Foreskin fibroblast (primary cell): ENCODE measurements at places on chromosomes 3 and 15.

DNA sequence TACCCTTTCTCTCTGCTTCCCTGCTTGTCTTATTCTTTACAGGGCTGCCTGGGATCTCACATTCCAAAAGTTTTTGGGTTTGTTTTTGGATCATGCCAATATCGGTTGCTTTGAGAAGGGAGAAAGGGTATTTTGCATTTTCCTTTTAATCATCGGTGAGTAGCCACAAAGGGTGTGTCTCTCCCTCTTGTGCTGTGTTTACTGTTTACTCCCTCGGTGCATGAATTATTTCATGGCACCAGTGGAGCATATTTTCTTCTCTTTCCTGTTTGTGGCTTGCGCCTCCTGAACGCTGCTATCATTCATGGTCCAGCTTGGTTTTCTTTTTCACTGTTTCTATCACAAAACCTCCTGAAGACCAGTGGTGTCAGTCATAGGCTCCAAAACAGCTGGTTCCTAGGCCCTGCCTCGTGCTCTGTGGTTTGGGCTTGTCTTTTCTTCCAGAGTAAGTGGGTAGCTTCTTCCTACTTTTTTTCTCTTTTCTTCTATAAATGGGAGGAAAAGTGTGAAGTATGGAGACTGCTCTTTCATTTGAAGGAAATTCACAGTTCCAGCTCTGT lies 54.9 kb downstream of the IGF1R start:
- DNase-seq = no peak

- peak; percentile 21 for DNase-seq
These were observed 1035.9 kb downstream of the PLOD2 start for GRCh38 chr3:145124900-145125678.

- no peak for DNase-seq
These were observed 630.3 kb downstream of the NAALADL2 start for GRCh38 chr3:175489406-175489805.

DNA sequence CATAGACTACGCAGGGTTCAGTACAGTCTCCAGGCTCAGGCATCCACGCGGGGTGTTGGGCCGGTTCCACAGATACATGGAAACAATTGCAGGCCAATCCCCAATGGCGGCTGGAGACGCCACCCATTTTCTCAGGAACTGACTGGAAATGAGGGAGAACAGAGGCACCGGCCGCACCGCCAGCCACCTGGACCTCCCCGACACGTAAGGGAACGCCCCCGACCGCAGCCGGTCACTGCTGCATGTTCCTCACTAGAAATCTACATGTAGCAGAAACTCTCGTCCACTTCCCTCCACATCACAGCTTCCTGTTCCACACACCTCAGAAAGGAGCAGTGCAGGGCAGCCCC lies 29.2 kb downstream of the CYFIP1 start:
- DNase-seq = no peak

GRCh38 chr3:57120040-57120439 lies 45.1 kb downstream of the IL17RD start:
- peak; percentile 21 for DNase-seq

- DNase-seq = no peak
These were observed 26.6 kb downstream of the IGF2BP2 start for GRCh38 chr3:185797993-185798830.

- DNase-seq = no peak
These were observed 4.8 kb upstream of the ARPIN start for GRCh38 chr15:89917442-89918101.

DNA sequence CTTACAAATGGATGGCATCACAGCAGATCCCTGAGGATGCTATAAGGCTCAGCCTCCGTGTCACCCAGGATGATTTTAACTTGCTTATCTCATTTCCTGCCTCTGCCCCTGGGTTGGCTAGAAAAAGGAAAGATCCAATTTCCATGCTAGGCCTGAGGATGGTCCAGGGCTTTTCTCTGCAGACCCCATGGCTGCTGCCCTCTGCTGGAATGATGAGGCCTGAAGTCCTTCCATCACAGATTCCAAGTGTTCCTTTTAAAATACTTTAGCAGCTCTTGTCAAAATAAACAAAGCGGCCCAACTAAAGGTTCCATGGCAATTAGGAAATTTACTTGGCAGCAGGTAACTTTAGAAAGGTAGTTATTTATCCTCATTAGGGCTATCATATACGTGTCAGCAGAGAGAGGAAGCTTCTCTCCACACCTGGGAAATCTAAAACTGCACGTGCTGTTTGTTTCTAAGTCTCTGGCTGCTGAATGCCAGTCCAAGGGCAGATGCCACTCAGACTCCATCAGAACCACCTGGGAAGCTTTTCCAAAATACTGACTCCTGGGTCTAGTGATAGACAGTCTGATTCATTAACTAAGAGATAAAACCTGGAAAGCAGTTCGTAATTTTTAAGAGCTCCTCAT lies 401.9 kb upstream of the IL12A start:
- DNase-seq = peak; percentile 65

DNA sequence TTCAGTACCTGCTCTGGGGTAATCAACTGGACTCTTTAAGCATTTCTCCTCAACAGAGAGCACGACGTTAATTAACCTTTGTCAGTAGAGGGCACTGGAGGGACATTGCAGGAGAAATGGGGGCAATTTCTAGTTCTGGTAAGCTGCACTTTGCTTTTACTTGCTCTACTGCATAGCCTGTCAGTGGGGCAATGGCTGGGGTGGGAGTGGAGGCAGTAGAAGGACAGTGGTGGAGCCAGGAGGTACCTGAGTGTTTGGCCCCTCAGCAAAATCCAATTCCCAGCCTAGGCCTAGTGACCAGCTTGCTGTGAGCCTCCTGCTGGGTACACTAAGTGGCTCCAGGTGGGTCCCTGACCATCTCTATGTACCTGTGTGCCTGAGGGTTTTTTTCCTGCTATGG lies 18.3 kb upstream of the MED12L start:
- no peak for DNase-seq

- DNase-seq = no peak
These were observed 471.7 kb upstream of the MCTP2 start for GRCh38 chr15:93759629-93760028.

DNA sequence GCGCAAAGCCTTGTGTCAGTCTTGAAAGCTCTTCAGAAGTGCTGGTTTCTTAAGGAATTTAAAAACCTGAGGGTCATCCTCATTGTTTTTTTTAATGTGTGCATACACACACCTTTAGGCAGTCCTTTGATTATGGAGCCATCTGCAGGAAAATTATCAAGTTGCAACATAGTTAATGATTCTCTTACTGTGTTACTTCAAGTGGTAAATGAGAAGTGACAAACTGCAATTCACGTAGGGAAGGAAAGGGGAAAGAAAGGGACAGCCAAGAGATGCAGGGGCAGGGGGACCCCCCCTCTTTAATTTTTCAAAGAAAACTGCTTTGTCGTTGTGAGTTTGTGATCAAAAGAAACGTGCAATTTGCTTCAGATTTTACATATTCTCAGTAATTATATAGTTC lies 162.4 kb upstream of the CGNL1 start:
- DNase-seq = peak; percentile 69

- peak; percentile 99 for DNase-seq
These were observed at the start of the genes LSM3 and XPC for GRCh38 chr3:14178247-14179113. LSM3 (plus strand) TSS chr3:14178817; CDS start chr3:14178861, 44 bp downstream. XPC (minus strand) TSS chr3:14178601; CDS start chr3:14178568, 33 bp downstream.

DNA sequence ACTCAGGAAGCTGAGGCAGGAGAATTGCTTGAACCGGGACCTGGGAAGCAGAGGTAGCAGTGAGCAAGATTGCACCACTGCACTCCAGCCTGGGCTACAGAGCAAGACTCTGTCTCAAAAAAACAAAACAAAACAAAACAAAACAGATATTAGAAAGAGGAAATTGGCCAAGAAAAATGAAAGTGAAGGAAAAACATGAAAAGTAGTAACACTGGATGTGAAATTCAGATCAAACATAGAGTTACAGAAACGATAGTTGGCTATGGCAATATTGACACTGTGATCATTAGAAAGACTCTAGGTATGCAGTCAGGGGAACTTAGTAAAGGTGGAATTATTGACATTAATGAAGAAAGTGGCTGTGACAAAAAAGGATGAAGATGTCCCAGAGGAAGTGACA lies 13.2 kb upstream of the TIPARP start:
- no peak for DNase-seq
